ENCODE measurements at places on chromosomes 3 and 15.

- no peak for DNase-seq
These were observed 46.1 kb downstream of the EFCAB12 start for GRCh38 chr3:129382366-129382765.

DNA sequence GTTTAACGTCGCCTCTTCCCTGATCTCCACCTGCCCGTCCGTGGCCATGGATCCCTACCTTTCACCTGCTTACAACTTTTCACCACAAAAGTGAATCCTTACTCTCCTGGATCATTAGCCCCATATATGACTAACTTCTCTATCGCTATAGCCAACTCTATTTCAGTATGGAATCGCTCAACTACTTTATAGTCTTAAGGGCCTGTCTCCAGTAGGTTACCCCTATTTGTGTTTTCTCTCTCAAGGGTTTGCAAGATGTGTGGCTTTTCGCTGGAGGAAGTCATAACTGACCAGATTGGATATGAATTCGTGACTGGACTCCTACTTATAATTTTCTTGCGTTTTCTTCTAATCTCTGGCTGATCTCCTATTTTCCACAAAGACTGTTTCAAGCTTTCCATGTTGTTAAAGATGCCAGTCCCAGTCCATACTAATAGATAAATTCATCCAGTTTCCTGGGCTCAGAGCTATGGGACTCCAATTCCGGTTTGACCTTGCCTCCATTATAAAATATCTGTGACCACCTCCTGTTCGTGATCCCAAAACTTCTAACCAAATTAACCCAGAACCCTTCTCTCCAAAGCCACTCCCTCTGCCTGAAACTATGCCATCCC is 1.3 kb upstream of the STAG1 start:
- DNase-seq = no peak

DNA sequence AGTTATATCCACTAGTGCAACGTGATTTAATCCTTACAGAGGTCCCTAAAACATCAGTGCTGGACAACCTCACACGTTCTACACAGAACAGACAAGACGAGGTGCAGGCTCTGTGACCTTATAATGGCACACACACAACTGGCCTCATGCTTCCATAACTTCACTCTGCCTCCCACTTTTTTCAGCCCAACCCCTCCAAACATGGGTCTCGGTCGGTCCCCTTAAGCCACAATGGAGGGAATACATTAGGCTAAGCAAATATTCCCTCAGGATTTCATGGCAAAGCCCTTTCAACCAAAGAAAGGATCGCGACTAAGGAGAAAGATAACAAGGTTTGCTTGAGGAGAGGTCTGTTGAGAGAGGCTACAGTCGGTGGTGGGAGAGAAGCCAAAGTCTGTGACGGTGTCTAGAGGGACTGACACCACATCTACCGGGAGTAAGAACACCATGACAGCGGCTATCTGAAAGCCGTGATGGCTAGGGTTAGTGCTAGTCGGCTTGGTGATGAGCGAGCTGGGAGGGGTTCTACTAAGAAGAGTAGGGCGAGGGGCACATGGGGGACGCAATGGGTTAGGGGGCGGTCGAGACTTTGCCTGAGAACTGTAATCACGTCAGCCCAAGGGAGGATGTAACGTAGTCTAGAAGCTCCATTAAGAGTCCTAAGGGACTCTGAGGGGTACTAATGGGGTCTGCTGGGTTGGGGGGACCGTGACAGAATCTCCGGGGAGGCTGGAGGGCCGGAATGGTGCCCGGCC is 1.0 kb downstream of the MYO9A start:
- DNase-seq = peak; percentile 17

- no peak for DNase-seq
These were observed 57.1 kb upstream of the GATA2 start for GRCh38 chr3:128550113-128550440.

- no peak for DNase-seq
These were observed 22.9 kb upstream of the PTPRG start for GRCh38 chr3:61538486-61538885.

- DNase-seq = no peak
These were observed 113.0 kb downstream of the PDE8A start for GRCh38 chr15:85094685-85095084.

DNA sequence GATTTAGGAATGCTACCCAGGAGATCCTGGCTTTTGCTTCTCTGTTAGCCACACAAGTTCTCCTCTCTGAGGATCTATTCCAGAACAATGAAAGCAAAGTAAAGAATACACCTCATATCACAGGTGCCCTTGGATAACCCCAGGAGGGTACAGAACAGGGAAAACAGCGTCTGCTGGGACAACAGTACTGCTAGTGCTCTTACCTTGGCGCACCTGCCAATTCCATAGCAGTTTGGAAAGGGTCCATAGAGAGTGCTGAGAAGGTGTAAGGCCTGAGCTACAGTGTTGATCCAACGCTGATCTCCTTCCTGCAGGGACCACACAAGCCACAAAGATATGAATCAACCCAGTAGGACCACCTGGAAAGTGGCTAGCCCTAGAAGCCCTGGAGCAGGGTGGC is 12.9 kb upstream of the PRC1 start:
- no peak for DNase-seq
